HCT116 (cell line): ENCODE measurements at places on chromosomes 7 and 10.
A peak's percentile ranks its signal among the peaks of the same experiment; 100 is the strongest.

- DNase-seq = no peak
- H3K27ac ChIP-seq = no peak overlapping the region
- H3K27me3 ChIP-seq = peaks cover 3% of the 10 kb centered on the region; the same call in 1 of the 2 replicates
Measured at GRCh38 chr10:114668375-114669080, 10.5 kb upstream of the ABLIM1 start.

- no peaks in the 10 kb centered on the region for H3K27me3 ChIP-seq
- no peaks in the 10 kb centered on the region for H3K36me3 ChIP-seq
- DNase-seq = no peak
Measured at GRCh38 chr10:31314256-31315150, 4.5 kb upstream of the ZEB1 start.

DNA sequence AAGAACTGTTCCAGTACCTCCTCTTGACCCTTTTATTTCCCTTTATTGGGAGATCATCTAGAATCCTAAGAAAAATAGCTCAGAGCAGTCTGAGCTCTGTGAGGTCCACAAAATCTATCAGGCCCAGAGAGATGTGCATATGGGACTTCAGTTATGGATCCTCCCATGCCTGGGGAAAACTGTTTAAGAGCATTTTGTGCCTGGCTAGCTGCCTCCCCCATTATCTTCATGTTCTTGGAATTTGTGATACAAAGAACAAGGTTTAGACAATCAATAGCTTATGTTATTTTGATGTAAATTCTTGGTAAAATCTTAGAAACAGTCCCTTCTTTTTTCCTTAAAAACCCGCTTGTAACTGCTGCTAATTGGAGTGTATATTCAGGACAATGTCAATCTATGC, 75.2 kb downstream of the USP6NL start:
- DNase-seq = no peak
- no peak overlapping the region for H3K27ac ChIP-seq
- H3K36me3 ChIP-seq = no peaks in the 10 kb centered on the region
- no peaks in the 10 kb centered on the region for H3K27me3 ChIP-seq

DNA sequence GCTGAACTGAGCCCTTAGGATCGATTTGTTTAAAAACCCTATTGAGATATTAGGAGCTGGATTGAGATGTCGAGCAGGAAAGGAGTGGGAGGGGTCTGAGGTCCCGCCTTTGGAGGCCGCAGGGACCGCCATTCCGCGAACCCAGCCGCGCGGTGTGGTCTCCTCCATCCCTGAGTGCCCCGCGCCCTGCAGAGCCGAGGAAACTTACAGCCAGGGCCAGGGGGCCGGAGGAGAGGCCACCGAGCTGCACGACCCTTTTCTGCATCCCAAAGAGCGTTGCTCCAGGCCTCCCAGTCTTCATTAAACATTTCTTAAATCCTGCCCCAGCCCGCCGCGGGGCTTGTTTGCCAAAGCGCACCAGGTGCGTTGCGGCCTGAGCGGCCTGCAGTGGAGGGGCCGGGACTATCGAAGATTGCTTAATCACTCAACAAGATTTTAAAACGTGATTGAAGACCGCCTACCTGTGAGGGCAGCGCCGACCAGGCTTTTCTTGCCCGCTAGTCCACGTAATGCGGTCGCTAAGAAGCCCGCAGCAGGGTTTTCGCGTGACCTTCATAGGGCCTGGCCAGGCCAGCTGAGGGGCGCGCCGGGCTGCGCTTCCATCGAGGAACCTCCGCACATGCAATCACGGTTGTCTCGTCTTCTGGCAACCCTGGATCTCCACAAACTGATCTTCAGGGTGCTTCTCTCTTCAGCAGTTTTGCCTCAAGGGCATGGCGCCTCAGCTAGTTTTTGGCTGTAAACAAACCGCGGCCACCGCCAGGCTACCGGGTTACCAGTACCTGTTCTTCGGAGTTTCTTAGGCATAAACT, 2.0 kb upstream of the CTBP2 start:
- DNase-seq = no peak
- peak overlapping the region; percentile 99 for H3K27ac ChIP-seq
- H3K36me3 ChIP-seq = no peaks in the 10 kb centered on the region
- H3K4me1 ChIP-seq = peaks cover 29% of the 10 kb centered on the region
- H3K27me3 ChIP-seq = no peaks in the 10 kb centered on the region

DNA sequence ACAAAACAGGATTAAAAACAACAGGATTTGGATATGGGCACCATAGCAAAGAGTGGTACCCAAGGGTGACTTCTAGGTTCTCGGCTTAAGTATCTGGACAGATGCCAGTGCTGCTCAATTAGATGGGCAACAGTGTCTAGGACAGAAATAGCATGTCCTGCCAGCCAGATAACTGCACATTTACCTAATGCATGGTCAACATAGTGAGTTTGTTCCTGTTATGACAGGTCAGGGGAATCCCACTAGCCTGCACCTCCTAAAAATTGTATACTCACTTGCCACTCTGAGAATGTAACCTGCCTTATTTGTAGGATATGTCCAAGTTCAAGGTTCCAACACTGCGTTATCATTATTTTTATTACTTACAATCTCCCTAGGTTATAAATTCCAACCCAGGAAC, 471.7 kb downstream of the GRM8 start:
- H3K4me3 ChIP-seq = no peak overlapping the region
- DNase-seq = no peak
- H3K27ac ChIP-seq = no peak overlapping the region
- H3K36me3 ChIP-seq = no peaks in the 10 kb centered on the region
- H3K4me1 ChIP-seq = no peaks in the 10 kb centered on the region
